NCI-H345 (cell line): ENCODE measurements at places on chromosomes 1 and 21.
A peak's percentile ranks its signal among the peaks of the same experiment; 100 is the strongest.

- peak; percentile 87 for DNase-seq
Measured at GRCh38 chr1:162696286-162696862, 64.1 kb downstream of the DDR2 start.

- no peak for DNase-seq
Measured at GRCh38 chr1:219993554-219994433, 52.5 kb downstream of the EPRS1 start.

- no peak for DNase-seq
Measured at GRCh38 chr1:1982379-1983232, 21.0 kb downstream of the CFAP74 start.

DNA sequence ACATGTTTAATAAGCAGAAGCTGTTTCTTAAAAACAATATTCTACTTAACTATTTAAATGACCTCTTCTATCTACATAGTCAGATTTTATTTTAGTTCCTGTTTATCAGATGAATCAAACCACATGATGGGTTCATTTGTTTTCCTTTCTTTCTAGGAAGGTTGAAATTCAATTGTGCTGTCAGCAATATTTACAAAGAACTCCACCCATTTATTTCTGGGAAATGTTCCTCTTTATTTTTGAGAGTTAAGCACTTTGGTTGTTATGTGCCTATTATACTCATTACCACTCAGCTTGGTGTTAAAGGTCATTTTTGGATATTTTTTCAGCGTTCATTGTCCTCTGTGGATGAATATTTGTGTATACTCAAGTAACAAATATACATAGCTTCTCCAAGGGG, 84.9 kb downstream of the C4BPA start:
- no peak for DNase-seq

GRCh38 chr21:25904044-25904695, 169.4 kb downstream of the GABPA start:
- DNase-seq: no peak

- DNase-seq: no peak
Measured at GRCh38 chr1:204367956-204368355, 8.2 kb upstream of the PLEKHA6 start.

GRCh38 chr1:230816018-230816417, 52.3 kb downstream of the C1orf198 start:
- DNase-seq: no peak

GRCh38 chr1:177952249-177952648, 17.6 kb downstream of the SEC16B start:
- DNase-seq: no peak

GRCh38 chr1:200558866-200559459, 61.6 kb downstream of the KIF14 start:
- peak; percentile 9 for DNase-seq

DNA sequence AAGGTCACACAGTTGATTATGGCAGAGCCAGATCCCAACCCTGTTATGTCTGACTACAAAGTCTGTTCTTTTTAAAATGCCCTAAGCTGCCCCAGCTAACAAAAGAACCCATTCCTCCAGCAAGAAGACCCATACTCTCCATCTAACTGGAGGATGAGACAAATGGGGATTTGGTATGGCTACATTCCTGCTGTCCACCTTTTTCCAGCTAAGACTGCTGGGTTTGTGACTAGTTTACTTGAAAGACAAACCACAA, 112.8 kb downstream of the KIAA0319L start:
- DNase-seq: no peak

DNA sequence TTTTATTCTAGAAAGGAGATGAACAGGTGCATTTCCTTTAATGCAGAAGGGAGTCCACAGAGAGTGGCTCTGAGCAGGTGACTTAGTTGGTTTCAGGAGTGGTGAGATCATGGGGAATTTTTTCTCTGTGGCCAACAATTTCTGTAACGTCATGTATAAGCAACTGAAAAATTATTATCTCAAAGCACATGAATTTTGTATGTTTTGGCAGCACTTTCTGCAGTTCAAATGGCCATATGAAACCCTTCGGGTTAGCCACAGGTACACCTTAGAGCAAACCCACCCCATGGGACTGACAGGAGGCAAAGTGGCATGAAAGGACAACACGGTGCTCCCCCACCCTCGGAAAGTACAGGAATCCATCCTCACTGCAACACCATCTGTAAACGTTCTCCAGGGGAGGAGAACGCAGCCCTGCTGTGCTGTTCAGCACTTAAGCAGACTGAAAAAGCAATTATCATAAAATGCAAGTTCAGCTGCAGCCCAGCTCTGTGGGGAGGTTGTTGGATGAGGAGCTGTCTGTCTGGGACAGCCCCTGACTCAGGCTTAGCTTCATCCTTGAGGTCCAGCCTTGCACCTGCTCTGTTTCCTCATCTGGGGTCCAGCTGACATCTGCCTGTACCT, 55.8 kb upstream of the CLDN14 start:
- DNase-seq: peak; percentile 42

DNA sequence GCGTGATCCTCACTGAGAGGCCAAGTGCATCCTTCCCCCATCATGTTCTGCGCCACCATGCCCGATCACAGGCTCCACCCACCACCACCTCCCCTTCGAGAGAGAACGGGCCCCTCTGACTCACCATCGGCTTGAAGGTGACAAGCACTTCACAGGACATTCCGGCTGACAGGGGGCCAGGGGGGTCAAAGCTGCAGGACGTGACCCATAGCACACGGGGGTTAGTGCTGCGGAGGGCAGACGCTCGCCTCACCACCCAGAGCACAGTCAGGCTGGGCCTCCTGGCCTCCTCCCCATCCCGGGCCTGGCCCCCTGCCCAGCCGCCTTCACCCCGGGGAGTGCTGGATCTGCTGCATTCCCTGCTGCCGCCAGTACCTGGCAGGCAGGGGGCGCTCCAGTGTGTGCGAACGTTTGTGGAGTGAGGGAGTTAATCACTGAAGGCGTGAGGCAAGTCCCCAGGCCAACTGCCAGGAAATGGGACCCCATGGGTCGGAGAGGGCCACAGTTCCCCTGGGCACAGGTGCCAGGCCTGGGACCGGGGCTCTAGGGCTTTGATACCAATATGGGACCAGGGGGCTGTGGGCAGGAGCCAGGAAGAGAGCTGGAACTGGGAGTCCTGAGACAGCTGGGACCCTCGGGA, 40.9 kb upstream of the TMEM52 start:
- DNase-seq: peak; percentile 87

DNA sequence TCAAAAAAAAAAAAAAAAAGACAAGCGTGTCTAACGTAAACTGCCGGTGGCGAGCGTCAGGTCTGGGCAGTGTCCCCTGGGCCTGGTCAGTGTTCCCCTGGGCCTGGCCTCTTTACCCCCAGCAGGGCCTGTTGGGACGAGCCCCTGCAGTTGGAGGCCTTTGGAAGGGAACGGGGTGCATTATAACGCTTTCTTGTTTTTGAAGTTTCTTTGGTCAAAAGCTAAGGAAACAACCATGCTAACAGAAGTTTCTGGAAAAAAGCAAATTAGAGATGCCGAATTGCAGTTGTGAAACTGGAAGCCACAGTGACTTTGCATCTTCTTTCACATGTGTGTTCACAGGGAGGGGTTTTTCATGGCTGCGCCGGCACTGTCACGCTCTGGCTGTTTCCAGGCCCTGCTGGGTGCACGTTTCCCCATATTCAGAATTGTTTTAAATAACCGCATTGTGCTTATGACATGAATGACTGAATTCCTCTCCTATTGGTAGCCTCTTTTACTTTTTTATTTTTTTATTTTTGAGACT, 16.0 kb downstream of the RRP1 start:
- DNase-seq: no peak

DNA sequence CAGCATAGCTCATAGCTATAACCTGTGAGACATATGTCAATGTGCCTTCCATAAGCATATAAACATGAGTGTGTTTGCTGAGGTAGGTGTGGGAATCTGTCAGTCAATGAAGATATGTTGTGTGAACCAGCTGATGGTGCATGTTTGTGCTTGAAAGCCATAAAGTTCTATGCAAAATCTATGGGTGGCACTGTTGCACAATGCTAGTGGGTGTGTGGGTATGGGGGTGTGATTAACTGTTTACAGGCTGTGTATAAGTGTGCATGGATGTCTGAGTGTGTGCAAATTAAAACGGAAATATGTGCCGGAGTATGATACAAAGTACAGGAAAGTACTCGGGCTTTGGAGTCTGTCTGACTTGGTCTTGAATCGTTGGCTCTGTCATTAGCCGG, 1.0 kb upstream of the ATP2B4 start:
- peak; percentile 28 for DNase-seq

DNA sequence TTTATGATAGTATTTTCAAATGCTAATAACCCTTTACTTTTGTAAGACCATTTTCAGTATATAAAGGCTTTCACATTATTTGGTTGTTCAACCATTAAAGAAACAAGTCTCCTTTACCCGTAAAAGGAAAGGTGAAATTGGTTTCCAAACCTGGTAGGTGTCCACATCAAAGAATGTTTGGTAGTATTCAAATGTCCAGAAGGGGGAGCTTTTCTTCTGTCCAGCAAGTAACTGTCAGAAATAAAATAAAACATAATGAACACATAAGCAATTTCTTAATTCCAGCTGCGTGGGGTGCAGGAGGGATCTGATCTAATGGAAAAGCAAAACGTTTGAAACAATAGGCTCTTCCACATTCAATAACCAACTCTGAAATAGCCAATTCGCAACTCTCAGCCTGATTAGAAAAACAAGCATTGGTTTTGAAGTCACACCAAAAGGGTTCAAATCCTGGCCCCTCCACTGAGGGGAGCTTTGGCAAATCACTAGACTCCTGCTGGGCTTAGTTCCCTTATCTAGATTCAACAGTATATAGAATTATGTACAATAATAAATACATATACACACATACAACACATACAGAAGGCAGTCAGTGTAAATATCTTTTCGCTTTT, 11.0 kb downstream of the YIPF1 start:
- peak; percentile 35 for DNase-seq

GRCh38 chr1:81186261-81186660, 614.5 kb upstream of the ADGRL2 start:
- DNase-seq: no peak

DNA sequence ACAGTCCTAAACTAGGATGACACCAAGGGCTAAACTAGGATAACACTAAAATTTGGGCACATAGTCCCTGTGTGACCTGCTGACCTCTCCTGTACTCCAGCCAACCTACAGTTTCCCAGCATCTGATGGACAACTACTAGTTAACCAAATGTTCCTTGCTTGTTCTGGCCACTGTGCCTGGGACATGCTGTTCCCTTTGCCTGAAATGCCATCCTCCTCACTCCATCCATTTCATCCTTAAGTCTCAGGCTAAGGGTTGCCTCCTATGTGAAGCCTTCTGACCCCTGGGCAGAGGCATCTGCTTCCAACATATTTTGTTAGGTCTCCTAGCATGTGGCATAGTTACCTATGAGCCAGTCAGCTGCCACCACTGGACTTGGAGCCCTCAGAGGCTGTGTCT, 204.9 kb upstream of the JUN start:
- DNase-seq: no peak

GRCh38 chr1:22788254-22788661, 77.6 kb downstream of the EPHB2 start:
- no peak for DNase-seq

DNA sequence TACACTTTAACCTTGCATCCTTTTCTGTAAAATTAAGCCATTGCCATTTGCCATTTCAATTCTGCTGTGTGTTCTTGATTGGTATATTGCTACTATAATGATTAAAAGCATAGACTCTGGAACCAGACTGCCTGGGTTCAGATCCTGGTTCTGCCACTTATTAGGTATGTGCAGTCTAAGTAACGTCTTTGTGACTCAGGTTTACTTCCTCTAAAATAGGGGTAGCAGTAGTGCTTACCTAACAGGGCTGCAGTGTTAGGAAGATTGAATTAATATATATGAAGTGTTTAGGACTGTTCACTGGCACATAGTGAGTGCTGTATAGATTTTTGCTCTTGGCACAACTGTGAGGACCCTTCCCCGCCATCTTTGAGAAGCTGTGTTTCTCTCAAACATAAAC, 4.4 kb downstream of the CDC42 start:
- DNase-seq: no peak

GRCh38 chr1:81666586-81666985, 134.1 kb upstream of the ADGRL2 start:
- DNase-seq: no peak

DNA sequence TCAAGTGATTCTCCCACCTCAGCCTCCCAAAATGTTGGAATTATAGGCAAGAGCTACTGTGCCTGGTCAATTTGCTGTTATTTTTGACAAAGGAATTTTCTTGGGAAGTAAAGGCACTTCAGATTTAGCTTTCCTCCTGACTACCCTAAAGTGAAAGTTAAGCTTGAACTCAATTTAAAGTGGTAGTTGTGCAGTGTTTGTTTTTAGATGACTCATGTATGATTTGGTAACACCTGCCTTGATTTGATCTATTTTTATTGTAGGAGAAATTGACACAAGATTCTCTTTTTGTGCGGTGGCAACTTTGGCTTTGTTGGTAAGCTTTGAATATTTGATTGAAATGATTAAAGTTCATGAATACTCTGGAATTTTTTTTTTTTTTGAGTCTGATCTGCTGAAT, 5.0 kb downstream of the RABGGTB start:
- peak; percentile 4 for DNase-seq

DNA sequence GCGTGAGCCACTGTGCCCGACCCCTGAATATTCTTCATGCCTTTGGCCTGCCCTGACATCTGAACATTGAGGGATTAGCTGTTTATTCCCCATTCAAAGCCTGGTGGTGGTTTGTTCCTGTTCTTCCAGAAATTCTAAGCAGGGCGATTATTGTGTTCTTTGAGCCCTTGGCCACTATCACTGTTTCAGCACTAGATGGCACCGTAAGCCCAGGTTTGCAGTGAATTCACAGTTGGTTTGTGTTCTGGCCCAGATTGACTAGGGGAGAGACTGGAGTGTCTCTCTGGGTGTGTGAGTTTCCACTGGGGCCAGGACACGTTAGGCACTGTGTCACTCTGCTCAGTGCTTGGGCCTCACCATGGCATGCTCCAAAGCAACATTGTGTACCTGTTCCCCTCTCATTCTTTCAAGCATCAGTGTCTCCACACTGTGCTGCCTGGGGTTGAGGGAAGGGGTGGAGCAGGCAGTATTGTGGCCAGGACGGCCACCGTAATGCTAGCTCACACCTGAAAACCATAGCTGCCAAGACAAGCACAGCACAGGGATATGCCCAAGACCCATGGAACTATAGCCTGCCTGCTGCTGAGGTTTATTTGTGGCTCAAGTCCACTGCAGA, 52.7 kb downstream of the PKN2 start:
- DNase-seq: no peak

DNA sequence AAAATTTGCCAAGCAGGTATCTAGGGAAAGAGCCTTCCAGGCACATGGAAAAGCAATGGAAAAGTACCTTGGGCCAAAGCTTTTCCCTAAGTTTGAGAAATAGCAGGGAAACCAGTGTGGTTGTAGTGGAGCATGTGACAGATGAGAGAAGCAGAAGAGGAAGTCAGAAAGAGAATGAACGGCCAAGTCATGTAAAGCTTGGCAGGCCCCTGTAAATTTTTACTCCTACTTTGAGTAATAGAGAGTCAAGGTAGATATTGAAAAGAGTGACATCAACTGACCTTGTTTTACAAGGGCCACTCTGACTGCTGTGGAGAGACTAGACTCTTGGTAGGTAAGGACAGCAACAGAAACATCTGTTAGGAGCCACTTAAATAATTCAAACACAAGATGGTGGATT, 180.9 kb upstream of the PRMT6 start:
- no peak for DNase-seq

- no peak for DNase-seq
Measured at GRCh38 chr1:232982238-232982944, 32.0 kb downstream of the NTPCR start.
